Dorsolateral prefrontal cortex (tissue), 122 donors: ENCODE measurements at places on chromosomes 7 and 10.

DNA sequence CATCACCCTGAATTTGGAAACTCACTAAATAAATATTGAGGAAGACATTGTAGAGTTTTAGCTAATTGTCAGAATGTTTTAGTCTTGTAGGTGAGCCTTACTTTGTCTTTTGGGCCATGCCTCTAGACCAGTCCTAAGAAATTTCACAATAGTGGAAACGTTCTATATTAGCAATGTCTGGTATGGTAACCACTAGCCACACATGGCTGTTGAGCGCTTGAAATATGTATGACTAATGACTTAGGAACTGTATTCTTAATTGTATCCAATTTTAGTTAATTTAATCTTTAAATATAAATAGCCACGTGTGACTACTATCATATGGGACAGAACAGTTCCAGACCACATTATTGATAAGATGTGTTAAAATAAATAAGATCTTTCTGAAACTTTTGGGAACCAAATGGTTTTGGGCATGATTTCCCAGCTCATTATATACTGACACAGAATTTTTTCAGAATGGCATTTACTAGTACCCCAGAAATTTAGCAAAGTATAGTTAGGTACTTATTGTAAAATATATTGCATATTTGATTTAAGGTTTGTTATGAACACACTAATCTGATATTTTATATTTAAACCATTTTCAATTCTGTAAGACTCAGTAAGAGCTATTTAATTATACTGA, 95.0 kb downstream of the VPS50 start:
- no peak for DNase-seq

GRCh38 chr10:14186245-14186644, 144.5 kb downstream of the FRMD4A start:
- DNase-seq: no peak

GRCh38 chr7:152137476-152138025, 112.1 kb downstream of the GALNT11 start:
- no peak for DNase-seq

GRCh38 chr7:74405191-74405898, 48.4 kb upstream of the GTF2IRD1 start:
- DNase-seq: peak; percentile 24

DNA sequence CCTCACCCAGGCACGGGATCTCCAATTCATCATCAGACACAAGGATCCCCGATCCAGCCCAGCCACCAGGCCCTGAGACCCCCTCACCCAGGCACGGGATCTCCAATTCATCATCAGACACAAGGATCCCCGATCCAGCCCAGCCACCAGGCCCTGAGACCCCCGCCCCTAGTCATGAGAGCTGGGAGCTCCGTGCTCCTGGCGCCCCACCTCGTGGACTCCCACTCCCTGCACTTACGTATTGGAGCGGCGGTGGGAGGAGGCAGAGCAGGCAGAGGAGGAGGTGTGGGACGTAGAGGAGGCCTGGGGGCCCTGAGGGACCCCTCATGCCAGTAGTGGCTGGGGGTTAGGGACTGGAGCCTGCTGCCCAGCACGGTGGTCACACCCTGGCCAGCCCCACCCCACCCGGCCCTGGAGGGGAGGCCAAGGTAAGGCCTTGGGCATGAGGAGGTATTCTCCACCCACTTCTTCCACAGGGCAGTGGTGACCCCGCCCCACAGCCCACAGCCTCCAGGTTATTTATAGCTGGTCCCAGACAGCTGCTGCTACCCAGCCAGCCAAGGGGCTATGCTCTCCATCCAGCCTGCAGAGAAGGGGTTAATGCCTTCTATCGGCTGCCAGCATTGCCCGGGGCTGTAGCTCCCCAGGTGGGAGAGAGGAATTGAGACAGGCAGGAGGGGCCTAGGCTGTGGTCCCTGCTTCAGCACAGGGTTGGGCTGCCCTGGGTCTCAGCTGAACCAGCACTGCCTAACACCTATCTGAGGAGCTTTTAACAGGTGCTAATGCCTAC, 17.6 kb upstream of the CRHR2 start:
- no peak for DNase-seq

DNA sequence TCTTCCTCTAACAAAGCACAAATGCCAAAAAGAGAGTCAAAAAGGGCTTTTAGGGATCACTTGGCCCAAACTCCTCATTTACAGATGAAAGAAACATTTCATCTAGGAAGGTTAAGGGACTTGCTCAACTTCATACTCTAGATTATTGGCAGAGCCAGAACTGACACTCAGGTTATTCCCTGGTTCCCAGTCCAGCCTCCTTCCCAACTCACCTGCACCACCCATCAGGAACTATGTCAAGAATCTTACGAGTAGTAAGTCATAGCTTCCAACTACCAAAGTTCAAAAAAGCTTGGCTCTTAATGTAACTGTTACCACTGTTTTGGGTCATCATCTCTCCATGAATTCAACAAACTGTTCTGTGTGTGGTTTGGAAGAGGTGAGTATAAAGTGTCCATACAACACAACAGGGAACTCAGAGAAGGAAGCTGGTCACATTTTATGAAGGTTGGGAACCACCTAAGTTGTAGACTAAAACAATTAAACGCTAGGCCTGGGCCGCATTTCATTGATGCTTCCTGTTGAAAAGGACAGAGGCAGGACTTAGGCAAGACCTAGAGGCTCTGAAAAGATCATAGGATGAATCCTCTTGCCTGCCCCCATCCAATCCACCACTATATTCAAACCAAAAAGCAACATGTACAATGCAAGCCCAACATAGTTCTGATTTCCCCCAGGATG, 9.1 kb downstream of the PIK3AP1 start:
- no peak for DNase-seq

- DNase-seq: no peak
Observed at GRCh38 chr7:130906575-130906974, 172.6 kb upstream of the KLF14 start.

- peak; percentile 74 for DNase-seq
Observed at GRCh38 chr10:80468002-80468401, 13.9 kb downstream of the TSPAN14 start.

DNA sequence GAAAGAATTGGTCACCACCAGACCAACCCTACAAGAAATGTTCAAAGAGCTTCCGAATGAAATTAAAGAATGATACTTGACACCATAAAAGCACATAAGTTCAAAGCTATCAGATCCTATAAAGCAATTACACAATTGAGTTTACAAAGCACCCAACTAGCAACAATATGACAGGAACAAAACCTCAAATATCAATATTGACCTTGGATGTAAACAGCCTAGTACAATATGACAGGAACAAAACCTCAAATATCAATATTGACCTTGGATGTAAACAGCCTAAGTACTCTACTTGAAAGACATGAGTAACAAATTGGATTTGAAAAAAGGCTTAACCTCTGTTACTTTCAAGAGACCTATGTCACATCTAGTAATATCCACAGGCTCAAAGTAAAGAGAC, 1201.4 kb downstream of the XPNPEP1 start:
- DNase-seq: no peak

GRCh38 chr10:128469515-128469914, 343.3 kb upstream of the MKI67 start:
- no peak for DNase-seq

GRCh38 chr7:84291756-84292155, 97.2 kb upstream of the SEMA3A start:
- DNase-seq: no peak

GRCh38 chr10:102120142-102120990, at the start of gene LDB1:
TSS of gene LDB1 (minus strand) at chr10:102120368. CDS start at chr10:102120110, 258 bp downstream.
- DNase-seq: peak; percentile 77

- DNase-seq: no peak
Observed at GRCh38 chr10:84375011-84375410, 46.6 kb downstream of the CCSER2 start.

DNA sequence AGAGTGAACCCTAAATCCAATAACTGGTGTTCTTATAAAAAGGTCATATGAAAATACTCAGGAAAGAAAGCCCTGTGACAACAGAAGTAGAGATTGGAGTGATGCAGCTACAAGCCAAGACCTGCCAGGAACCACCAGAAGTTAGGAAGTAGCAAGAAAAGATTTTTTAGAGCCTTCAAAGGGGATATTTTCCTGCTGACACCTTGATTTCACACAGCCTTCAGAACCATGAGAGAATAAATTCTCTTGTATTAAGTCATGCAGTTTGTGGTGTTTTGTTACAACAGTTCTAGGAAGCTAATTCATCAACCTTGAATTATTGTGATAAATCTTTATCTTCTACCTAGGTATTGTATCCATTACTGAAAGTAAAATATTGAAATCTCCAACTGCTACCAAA, 81.0 kb downstream of the HYCC1 start:
- DNase-seq: no peak

- DNase-seq: no peak
Observed at GRCh38 chr10:48714088-48714487, 29.4 kb downstream of the WDFY4 start.

- no peak for DNase-seq
Observed at GRCh38 chr7:16657656-16658279, 11.8 kb downstream of the BZW2 start.

DNA sequence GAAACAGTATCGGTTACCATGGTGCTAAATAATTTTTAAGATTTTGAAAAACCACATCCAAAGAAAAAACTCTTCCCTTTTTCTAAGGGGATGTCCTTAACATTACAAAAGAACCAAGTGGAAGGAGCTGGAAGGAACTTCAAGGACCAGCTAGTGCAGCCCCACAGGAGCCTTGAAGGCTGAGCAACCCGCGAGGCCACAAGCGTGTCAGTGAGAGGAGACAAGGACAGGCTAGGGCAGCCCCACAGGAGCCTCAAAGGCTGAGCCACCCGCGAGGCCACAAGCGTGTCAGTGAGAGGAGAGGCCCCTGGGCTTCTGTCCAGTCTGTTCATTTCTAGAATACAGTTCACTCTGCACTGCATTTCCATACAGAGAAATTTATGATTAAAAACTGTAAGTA, 80.1 kb upstream of the ATP6V0A4 start:
- no peak for DNase-seq
